ENCODE measurements at places on chromosomes 5 and 9.

- DNase-seq, result no peak
Measured at GRCh38 chr5:129903466-129904101, 681 bp upstream of the CHSY3 start.

GRCh38 chr5:136057401-136058038 is 28.7 kb downstream of the TGFBI start:
- no peak for DNase-seq

GRCh38 chr9:123067136-123067535 is 33.7 kb downstream of the GPR21 start:
- DNase-seq, result no peak

- no peak for DNase-seq
Measured at GRCh38 chr9:113741886-113742854, 133.9 kb upstream of the ZNF618 start.
